ENCODE measurements at places on chromosomes 16 and 17. TPM values are rescaled to one million over a fixed set of nuclear protein-coding genes. Genes with fewer than 3 reads are reported as not detected.
A peak's percentile ranks its signal among the peaks of the same experiment; 100 is the strongest.

Gene SSTR5
- total RNA-seq, result not detected

DNA sequence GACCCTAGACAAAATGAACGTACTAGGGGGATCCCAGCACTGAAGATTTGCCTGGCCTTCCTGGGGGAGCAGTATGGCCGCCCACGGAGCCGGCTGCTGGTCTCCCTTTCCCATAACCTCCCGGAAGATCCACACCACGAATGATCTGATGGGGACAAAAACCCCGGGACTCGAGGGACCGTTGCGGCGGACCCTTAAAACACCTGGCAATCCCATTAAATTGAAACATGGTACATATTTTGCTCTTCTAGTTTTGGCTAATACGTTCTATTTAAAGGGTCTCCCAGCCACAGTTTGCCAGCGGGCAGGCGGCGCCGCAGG is 45.2 kb upstream of the LCMT1 start:
- no peak for DNase-seq

DNA sequence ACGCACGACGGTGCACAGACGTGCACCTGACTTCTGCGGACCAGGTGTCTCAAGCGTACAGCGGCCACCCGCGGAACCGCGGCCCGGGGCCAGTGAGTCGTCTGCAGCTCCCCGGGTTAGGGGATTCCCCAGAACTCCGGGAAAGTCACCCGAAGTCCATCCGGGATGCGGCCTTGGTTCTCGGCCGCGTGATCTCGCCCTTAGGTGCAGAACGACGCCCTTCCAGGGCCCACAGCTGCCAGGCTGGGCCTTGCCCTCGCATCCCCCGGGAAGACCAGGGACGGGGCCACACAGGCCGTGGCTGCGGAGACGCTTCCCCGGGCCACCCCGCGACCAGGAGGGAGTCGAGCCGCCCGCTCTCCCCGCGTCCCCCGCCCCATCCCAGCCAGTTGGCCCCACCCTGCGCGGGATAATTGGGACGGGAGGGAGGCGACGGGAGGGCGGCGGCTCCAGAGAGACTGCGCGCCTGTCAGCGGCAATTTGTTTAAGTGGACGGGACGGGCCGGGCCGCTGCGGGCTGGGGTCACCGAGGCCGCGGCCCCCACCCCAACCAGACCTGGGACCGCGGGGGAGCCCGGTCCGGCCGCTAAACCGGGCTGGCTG is 3.6 kb upstream of the TBX2 start:
- DNase-seq, result no peak

Gene PDIA2
- 1.0 TPM for total RNA-seq

Gene NACA2
- not detected for total RNA-seq

GRCh38 chr16:6484935-6485334 is 847.7 kb upstream of the RBFOX1 start:
- peak; percentile 42 for DNase-seq

Gene SLC2A4
- 167 TPM for total RNA-seq
